Skeletal muscle tissue (tissue), 5 donors: ENCODE measurements at places on chromosomes 12 and 14. TPM values are rescaled to one million over a fixed set of nuclear protein-coding genes. Genes with fewer than 3 reads are reported as not detected.

ST8SIA1 gene
- total RNA-seq = 5.2 TPM

ACVRL1 gene
- 56.9 TPM for total RNA-seq

RILPL2 gene
- total RNA-seq = 1.0 TPM

PKP2 gene
- 5.2 TPM for total RNA-seq

YLPM1 gene
- 49.6 TPM for total RNA-seq

GRIP1 gene
- total RNA-seq = 3.1 TPM

PRPH gene
- 2.6 TPM for total RNA-seq

DPF3 gene
- total RNA-seq = 1.6 TPM

TPH2 gene
- total RNA-seq = not detected

KRT72 gene
- not detected for total RNA-seq

ETFRF1 gene
- total RNA-seq = 15.1 TPM

FGF23 gene
- total RNA-seq = under 0.01 TPM

ART4 gene
- total RNA-seq = not detected

SERPINA1 gene
- 3.7 TPM for total RNA-seq

SLC5A8 gene
- total RNA-seq = under 0.01 TPM

RNF212B gene
- not detected for total RNA-seq

SLC10A1 gene
- not detected for total RNA-seq

CLEC9A gene
- total RNA-seq = not detected

CLEC7A gene
- total RNA-seq = 2.1 TPM

AGAP2 gene
- 2.1 TPM for total RNA-seq

P2RX2 gene
- not detected for total RNA-seq

SDR9C7 gene
- total RNA-seq = not detected

LIN7A gene
- 1.6 TPM for total RNA-seq

TUNAR gene
- total RNA-seq = not detected

AQP5 gene
- total RNA-seq = 1.0 TPM

TEX52 gene
- not detected for total RNA-seq

SCNN1A gene
- not detected for total RNA-seq

ACYP1 gene
- total RNA-seq = 8.4 TPM

DPY19L2 gene
- total RNA-seq = 12.5 TPM

ALX1 gene
- 0.52 TPM for total RNA-seq

LRFN5 gene
- 12.0 TPM for total RNA-seq

GPRC5D gene
- not detected for total RNA-seq

LRRC9 gene
- total RNA-seq = not detected

APOF gene
- not detected for total RNA-seq

P2RX7 gene
- 2.1 TPM for total RNA-seq

HCAR1 gene
- 0.52 TPM for total RNA-seq

GMFB gene
- 42.8 TPM for total RNA-seq

INSM2 gene
- not detected for total RNA-seq

ACSS3 gene
- 14.6 TPM for total RNA-seq

SERPINA10 gene
- total RNA-seq = not detected

TM7SF3 gene
- 31.8 TPM for total RNA-seq

GPRC5A gene
- total RNA-seq = 1.0 TPM

BEGAIN gene
- total RNA-seq = 1.0 TPM

ISCU gene
- total RNA-seq = 83.0 TPM

IFNG-AS1 gene
- 1.0 TPM for total RNA-seq

ADCY4 gene
- total RNA-seq = 9.9 TPM

AQP2 gene
- not detected for total RNA-seq
